ENCODE measurements at places on chromosomes 12 and 14.

DNA sequence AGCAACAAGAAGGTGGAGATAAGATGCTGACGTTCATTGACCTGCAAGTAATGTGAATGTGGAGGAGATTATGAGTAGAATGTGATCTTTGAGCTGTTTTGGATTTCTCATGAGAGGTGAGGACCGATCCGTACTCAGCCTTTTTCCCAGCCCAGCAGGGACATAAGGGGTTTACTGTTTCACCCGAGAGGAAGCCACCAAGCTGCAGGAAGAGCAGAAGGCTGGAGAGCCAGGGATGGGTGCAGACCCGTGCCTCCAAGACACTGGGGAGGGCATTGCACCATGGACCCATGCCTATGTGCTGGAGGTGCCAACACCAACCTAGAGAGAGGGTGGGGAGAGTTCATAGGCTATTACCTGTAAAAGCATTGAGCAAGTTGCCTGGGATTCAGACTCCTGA lies 206.0 kb upstream of the DIO3 start:
- no peak for DNase-seq

DNA sequence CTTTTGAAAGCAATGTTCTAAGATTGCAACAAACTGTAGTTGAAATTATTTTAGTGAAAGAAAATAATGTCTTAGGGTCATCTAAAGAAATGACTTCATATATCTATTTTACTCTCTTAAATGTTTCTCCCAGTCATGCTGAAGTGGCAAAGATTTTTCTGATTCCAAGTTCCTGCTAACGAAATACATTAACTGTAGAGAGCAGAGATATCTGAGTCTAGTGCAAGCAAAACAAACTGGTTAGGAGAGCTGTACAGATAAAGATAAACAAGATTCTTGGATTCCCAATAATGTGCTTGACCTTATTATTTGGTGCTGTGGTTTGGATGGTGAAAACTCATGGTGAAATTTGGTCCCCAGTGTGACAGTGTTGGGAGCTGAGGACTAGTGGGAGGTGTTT lies 199.9 kb upstream of the PWP1 start:
- DNase-seq, result no peak

- DNase-seq, result no peak
Measured at GRCh38 chr14:20798318-20798717, 4.3 kb downstream of the RNASE1 start.

DNA sequence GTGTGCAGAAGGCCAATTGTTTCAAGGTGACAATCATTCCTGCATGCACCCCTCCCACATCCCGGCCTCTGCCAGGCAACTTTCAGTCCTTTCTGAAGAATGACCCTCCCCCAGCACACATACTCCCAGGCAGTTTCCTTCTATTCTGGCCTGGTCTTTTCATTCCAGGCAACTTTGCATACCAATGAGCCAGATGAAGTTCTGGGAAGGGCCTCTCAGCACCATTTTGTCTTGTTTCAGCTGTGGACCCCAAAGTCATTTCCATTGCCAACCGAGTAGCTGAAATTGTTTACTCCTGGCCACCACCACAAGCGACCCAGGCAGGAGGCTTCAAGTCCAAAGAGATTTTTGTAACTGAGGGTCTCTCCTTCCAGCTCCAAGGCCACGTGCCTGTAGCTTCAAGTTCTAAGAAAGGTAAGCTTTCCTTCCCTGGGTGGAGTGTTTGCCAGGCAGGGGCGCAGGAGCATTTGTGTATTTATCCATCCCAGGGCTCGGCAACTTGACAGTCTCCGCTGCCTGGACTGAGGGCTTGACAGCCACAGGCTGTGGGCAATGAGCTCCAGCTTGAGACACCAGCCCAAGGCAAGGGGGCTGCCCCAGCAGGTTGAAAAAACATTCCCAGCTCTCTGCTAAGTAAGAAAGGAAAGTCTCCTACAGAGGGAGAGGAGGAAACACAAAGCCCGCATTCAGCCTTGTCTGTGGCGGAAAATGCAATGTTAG lies 16.4 kb downstream of the BCL2L14 start:
- no peak for DNase-seq

GRCh38 chr12:107856096-107856495 lies 81.6 kb downstream of the ASCL4 start:
- no peak for DNase-seq

DNA sequence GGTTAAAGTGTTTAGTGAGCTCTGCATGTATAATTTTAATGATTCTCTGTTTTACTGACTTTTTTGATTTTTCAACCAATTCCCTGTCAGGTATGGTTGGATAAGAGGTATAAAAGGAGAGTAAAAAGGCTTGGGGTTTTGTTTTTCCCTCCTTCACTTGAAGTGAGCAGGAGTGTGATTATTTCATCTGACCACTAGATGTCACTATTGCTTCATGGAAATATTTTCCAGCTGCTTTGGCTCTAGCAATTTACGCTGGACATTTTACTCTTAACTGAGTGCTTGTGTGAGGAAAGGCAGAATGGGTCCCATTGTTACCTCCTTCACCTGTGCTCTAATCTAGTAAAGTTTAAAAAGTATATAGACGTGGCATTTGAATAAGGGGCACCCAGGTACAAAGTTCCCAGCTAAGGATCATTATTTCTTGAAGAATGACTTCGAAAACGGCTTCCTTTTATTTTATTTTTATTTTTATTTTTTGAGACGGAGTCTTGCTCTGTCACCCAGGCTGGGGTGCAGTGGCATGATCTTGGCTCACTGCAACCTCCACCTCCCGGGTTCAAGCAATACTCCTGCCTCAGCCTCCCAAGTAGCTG lies 66.5 kb downstream of the TBC1D30 start:
- peak; percentile 65 for DNase-seq

DNA sequence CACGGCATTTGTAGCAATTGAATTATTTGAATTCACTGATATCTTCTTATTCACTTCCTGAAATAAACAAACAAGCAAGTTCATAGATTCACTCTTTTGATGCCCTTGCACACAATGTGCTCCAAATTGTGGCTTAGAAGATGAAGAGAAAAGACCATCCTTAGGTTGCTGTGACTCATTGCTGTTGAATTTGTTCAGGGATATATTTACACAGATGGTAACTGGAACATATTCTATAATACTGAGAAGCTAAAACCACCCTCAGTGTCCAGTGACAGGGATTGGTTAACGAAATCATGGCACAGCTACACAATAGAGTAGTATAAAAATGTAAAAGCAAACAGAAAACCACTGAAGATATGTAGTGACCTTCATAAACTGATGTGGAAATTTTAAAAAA lies 3.1 kb downstream of the PRB4 start:
- no peak for DNase-seq

GRCh38 chr12:67681105-67681778 lies 32.7 kb downstream of the DYRK2 start:
- DNase-seq, result no peak

Measured in activated CD4-positive, alpha-beta T cell treated with anti-CD3 and anti-CD28 coated beads, Interleukin-2, amount 50 U/mL, for 16 hours (primary cell).